Vagina (tissue), 2 donors: ENCODE measurements at places on chromosomes 2 and 18. TPM values are rescaled to one million over a fixed set of nuclear protein-coding genes. Genes with fewer than 3 reads are reported as not detected.

Gene RESP18
- total RNA-seq, result not detected

Gene CHRNA1
- not detected for total RNA-seq

DNA sequence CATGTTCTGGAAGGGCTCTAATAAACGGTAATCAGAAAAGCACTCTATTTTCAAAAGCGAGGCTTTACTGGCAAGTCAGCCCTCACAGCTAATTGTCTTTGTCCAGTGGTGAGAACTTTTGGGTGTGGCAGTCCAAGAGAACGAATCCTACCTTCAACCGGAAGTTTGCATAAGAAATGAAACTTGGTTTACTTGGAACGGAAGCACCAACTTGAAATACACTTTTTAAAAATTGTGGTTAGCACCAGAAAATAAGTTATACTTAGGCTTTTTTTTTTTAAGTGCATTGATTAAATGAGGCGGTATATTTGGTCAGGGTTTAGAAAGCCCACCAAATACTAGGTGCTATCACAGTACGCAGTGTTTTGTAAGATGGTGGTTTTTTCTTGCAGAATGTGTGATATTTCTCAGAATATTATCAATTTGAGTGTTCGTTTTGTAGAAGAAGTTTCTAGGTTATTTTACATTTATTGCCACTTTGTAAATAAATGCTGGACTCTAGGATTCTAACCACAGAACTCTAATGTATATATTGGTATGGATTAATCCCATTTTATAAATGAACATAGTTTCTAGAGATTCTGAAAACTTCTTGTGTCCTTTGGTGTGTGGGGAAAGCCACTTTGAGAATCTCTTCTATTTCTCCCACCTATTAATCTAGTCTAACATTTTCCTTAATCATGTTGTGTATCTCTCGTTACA, 1.2 kb downstream of the MYL12A start:
- no peak for DNase-seq

GRCh38 chr18:43720041-43720440, 442.8 kb upstream of the SYT4 start:
- no peak for DNase-seq

GRCh38 chr2:62536873-62537547, 31.0 kb upstream of the TMEM17 start:
- DNase-seq, result no peak

Gene SLC16A14
- 9.8 TPM for total RNA-seq

Gene LINC00305
- not detected for total RNA-seq

Gene REG1B
- not detected for total RNA-seq

DNA sequence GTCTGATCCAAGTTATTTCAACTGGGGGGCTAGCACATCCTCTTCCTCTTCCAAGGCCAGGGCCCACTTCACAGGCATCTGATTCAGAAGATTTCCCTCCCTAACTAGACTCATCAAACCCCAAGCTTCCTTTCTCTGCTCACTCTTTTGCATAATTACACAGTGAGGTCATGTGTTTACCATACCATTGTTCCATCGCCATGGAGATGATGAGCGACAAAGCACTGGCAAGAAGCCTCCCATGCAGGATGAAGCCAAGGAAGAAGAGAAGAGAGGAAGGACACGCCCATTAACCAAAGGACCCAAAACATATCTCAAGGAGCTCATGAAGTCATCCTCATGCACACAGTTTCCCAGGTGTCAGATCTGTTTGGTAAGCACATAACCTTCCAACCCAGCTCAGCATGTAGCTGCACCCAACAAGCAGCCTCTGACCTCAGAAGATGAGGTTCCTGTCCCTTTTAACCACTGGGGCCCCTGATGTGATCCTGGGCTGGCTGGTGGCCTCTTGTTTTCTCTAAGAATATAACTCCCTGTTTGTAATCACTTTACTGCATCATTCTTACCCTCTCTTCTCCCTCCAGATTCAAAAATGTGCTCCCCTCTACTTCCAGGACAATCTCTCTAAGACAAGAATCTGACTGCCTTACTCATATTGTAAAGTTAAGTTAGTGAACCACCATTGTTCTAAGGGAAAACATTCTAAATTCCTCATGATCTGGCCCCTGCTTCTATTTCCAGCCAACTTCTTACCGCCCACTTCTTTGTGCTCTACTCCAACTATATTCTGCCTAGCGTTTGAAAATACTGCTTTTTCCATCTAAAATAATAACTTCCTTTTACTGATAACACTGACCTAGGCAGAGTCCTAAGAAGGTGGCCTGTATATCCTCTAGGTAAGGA, 190.1 kb downstream of the TTC32 start:
- no peak for DNase-seq

DNA sequence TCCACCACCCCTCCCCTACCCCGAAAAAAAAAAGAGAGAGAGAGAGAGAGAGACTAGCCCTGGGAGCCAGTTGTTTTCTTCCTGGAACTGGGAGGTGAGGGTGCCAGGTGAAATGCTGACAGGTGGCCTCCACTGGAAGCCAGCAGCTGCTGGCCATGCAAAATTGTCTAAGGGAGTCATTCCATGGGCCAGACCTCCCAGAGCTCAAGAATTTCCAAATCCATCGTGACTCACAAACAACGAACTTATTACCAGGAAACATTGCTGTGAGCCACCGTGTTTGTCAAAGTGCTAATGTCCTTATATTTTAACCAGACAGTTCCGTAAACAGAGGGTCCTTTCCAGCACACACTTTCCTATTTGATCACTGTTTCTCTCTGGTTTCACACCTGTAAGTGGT, 68.5 kb upstream of the PID1 start:
- no peak for DNase-seq

DNA sequence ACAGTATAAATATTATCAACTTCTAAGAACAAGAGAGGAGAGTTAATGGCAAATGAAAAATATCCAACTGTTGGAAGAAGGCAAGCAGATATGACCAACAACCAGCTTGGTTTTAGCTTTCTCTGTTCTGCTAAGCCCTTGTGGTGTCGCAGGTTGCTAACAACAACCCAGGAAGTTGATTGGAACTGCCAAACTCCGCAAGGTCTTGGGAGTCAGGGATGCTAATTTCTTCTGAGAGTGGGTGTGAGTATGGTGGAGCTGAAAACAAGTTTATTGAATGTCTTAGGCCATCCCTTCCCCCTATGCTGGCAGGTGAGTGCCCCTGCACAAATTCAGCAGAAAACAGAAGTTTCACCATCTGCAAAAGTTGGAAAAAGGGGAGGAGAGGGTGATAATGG, 17.5 kb downstream of the BZW1 start:
- DNase-seq, result no peak

DNA sequence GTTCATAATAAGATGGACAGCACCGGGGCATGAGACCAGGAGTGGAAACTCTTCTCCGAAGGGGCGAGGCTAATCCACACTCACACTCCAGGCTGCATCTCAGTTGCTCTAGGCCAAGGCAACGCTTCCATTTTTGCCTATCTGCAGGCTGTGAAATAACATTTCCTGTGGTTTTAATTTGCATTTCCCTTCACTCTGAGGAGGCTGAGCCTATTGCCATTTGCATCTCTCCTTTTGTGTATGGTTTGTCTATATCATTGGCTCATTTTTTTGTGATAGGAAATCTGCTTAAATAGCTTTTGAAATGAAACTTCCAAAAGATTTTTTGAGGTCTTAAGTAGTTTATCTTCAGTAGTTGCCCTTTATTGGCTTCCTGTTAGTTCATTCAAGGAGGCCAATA, 57.6 kb downstream of the TPGS2 start:
- DNase-seq, result no peak

GRCh38 chr2:239835056-239835455, 190.1 kb downstream of the NDUFA10 start:
- DNase-seq, result no peak

GRCh38 chr2:237696461-237696860, 69.1 kb downstream of the LRRFIP1 start:
- no peak for DNase-seq

- DNase-seq, result no peak
Measured at GRCh38 chr18:78731016-78731397, 248.6 kb upstream of the SALL3 start.

- DNase-seq, result no peak
Measured at GRCh38 chr2:169272010-169272409, 90.3 kb downstream of the LRP2 start.

- no peak for DNase-seq
Measured at GRCh38 chr18:23838233-23838632, 149.0 kb downstream of the LAMA3 start.

DNA sequence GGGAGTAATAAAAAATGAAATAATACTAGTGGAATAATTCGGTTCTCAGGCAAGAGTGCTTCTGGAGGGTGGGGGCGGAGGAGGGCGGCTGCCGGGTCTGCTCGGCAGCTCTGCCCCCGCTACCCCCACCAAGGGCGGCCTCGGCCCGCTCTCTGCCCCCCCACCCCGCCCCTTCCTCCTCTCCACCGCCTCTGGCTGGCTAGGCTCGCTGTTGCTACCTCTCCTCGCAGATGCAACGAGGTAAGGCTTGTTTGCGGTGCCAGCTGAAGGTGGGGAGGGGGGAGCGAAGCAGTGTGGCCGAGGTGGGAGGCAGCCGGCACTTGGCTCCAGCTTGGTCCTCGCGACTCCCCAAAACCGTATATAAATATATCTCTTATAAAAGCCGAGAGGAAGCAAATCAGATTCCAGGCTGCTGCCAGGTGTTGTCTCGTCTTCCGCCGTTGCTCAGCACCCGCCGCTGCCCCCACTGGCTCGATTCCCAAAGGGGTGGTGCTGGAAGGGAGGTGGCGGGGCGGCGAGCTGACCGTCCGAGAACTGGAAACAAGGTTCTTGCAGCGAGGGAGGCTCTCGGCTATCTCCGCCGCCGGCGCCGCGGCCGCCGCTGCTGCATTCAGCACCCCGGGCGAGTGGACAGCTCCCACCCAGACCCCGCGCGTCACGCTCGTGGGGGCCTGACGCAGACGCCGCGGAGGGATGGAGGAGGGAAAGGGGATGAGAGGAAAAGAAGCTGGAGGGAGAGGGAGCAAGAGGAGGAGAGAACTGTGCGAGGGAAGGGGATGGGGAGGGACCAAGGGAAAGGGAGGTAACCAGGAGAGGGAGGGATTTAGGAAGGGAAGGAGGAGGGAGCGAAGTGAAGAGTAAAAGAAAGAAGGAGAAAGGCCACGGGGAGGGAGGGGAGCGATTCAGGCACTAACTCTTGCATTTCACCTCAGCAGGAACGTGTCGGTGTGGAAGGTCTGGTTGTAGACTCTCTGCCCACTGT, at the start of gene MARCHF4:
MARCHF4 (minus strand) TSS at position 763 of the 982 bp plus-strand sequence. CDS start 2,223 bp downstream, outside the sequence.
- no peak for DNase-seq

Gene ZNF892
- total RNA-seq, result 2.7 TPM

DNA sequence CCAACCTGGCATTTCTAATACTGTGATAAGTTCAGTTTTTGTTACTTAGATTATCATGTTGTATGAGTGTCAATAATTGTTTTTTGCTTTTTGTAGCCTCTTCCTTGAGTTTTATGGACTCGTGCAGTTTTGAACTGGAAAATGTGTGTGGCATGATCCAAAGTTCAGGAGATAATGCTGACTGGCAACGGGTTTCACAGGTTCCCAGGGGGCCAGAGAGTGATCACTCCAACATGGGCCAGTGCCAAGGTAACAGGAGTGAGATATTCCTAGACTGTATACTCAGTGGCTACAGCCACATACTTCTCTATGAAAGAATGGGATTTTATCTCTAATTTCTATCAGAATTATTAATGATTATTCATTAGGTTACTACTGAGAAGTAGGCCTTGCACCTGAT, 18.2 kb downstream of the MEP1B start:
- DNase-seq, result no peak

- no peak for DNase-seq
Measured at GRCh38 chr18:54284981-54285785, 15.9 kb downstream of the POLI start.

- no peak for DNase-seq
Measured at GRCh38 chr18:32349728-32350395, 120.8 kb downstream of the GAREM1 start.

GRCh38 chr2:212114489-212114888, 424.1 kb downstream of the ERBB4 start:
- DNase-seq, result no peak

GRCh38 chr2:203876328-203876727, 8.8 kb downstream of the CTLA4 start:
- DNase-seq, result no peak

DNA sequence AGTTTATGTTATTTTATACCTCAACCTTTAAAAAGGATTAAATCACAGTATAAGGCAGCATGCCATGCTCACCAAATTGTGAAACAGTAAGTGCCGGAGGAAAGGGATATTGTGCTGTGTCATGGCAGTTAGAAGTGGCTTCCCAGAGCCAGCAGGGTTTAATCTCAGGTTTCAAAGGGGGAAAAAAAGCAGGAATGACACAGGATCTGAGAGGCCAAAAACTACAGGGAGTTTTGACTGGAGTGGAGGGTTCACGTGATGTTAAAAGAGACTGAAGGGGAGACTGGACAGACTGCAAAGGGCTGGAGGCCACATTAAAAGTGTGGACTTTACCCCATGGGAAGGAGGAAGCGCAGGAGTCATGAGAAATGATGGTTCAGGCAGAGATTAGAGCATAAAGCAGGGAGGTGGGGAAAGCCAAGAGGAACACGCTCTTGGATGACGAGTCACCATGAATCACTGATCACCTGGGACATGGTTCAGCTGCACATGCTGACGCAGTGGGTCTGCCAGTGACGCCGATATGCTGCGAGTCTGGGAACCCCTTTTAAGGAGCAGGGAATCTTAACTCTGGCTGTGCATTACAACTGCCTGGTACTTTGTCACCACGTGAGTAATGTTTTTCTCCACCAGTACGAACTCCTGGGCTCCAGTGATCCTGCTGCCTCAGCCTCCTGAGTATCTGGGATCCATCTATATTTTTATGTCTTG, 6.1 kb downstream of the CHMP1B start:
- no peak for DNase-seq

DNA sequence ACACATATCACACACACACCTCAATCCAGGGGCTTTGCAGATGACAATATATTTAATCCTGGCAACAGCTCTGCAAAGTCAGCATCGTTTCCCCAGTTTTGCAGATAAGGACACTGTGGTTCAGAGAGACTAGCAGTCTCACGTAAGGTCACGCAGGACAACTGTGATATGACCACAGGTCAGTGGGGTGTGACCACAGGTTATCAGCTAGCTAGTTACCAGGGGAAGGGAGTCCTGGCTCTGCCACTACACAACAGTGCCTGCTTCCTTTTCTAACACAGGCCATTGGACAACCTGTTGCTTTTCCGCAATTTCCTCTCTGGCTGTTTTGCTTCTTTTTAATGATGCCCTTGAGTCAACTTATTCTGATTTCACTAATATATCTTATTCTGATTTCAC, 33.3 kb downstream of the RBMS1 start:
- DNase-seq, result no peak

DNA sequence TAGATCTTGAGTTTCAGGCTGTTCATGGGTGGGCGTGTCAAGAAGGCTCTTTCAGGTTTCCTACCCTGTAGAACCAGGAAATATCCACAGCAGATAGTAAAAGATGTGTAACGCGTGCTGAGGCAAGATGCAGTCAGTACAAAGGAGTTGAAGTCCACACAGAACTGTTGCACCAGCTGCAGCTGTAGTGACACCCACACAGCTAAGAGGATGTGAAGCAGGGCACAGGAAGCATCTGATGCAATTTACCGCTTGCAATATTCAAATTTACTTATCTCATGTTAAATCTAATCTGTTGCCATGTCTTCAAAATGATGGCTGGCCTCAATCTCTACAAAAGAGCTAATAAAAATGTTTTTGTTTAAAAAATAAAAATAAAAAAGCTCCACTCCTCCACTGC, 132.8 kb downstream of the ARHGAP15 start:
- DNase-seq, result no peak

Gene COL6A3
- total RNA-seq, result 315 TPM
